ENCODE measurements at places on chromosomes 1 and 21. TPM values are rescaled to one million over a fixed set of nuclear protein-coding genes. Genes with fewer than 3 reads are reported as not detected.

GRCh38 chr1:6489799-6490180 is 1.7 kb downstream of the PLEKHG5 start:
- no peaks in the 10 kb centered on the region for H3K36me3 ChIP-seq
- H3K27ac ChIP-seq: no peak overlapping the region
- peak overlapping the region; percentile 44 for H3K4me3 ChIP-seq
- H3K4me1 ChIP-seq: peaks cover 21% of the 10 kb centered on the region

- H3K27ac ChIP-seq: no peak overlapping the region
- no peaks in the 10 kb centered on the region for H3K4me1 ChIP-seq
- H3K27me3 ChIP-seq: no peaks in the 10 kb centered on the region
- no peak for DNase-seq
Observed at GRCh38 chr1:210076620-210077019, 138.6 kb downstream of the SYT14 start.

GRCh38 chr1:109499661-109500536 is 6.0 kb downstream of the CYB561D1 start:
- H3K27me3 ChIP-seq: no peaks in the 10 kb centered on the region
- peaks cover 3% of the 10 kb centered on the region for H3K4me1 ChIP-seq
- DNase-seq: no peak
- H3K27ac ChIP-seq: no peak overlapping the region
- H3K4me3 ChIP-seq: no peak overlapping the region

- no peak overlapping the region for H3K27ac ChIP-seq
- DNase-seq: no peak
- H3K27me3 ChIP-seq: no peaks in the 10 kb centered on the region
- H3K36me3 ChIP-seq: no peaks in the 10 kb centered on the region
- no peaks in the 10 kb centered on the region for H3K4me1 ChIP-seq
- H3K4me3 ChIP-seq: no peak overlapping the region
Observed at GRCh38 chr1:98398649-98399048, 262.9 kb upstream of the SNX7 start.

DNA sequence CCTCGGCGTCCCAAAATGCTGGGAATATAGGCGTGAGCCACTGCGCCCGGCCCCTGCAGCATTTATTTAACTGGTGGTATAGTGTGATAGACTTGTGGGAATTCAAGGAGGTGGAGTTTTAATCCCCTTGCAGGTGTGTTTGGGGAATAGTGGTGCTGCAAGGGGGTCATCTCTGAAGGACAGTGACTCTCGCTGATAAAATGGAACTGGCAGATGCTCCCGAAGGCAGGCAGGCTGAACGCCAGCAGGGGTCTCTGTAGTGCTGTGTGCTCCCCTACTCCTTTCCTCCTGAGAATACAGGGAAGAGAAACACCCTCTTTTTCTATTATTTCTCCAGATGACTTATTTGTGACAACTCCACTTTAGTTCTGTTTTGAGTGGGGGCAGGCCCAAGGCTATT is 4.0 kb downstream of the OSCP1 start:
- H3K27me3 ChIP-seq: no peaks in the 10 kb centered on the region
- no peak overlapping the region for H3K27ac ChIP-seq
- H3K36me3 ChIP-seq: no peaks in the 10 kb centered on the region
- no peak for DNase-seq

- no peak overlapping the region for H3K27ac ChIP-seq
- peaks cover 7% of the 10 kb centered on the region for H3K36me3 ChIP-seq
- H3K4me3 ChIP-seq: no peak overlapping the region
- no peak for DNase-seq
- no peaks in the 10 kb centered on the region for H3K27me3 ChIP-seq
- peaks cover 7% of the 10 kb centered on the region for H3K4me1 ChIP-seq
Observed at GRCh38 chr21:41817228-41817627, 50.4 kb upstream of the RIPK4 start.

DNA sequence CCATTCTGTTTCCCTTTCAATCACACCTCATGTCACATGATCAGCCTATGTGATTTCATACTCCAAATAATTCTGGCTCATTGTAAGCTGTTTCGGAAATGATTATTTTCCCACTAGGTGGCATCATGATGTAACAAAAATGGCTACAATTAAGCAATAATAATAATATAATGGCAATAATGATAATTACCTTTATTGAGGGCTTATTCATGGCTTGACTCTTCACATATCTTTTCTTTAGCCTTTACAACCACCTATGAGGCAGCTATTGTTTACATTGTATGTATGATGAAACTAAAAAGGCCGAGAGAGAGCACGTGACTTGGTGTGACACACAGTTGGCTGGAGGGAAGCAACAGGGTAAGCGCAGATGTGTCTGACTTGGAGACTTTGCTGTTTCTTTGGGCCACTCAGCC is 12.5 kb upstream of the KPRP start:
- peaks cover 34% of the 10 kb centered on the region for H3K4me1 ChIP-seq
- no peaks in the 10 kb centered on the region for H3K36me3 ChIP-seq

DNA sequence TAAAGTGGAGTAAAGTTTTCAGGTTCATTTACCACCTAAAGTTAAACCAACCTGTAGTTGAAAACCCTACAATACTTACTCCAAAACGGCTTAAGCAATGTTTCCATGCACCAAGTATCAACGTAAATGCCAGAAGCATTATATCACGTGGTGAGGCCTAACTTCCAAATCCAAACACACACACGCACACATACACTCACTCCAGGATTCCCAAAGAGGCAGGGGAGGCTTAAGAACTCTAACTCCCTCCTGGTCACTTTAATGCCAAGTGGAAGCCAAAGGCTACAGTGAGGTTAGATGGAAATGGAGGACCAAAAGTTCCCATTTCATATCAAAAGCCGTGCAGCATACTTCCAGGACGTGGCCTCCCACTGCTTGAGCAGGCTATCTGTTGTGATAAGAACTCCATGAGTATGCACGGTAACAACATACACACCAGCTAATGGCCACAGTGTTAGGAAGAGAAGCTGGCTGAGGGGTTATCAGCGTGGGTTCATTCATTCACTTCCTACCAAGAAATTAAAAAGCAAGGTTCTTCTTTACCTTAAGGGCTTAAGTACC is 224.1 kb downstream of the SLC45A1 start:
- no peak for DNase-seq
- no peaks in the 10 kb centered on the region for H3K36me3 ChIP-seq
- H3K4me1 ChIP-seq: peaks cover 15% of the 10 kb centered on the region
- no peaks in the 10 kb centered on the region for H3K27me3 ChIP-seq
- no peak overlapping the region for H3K4me3 ChIP-seq

- no peak overlapping the region for H3K4me3 ChIP-seq
- H3K27ac ChIP-seq: no peak overlapping the region
- H3K27me3 ChIP-seq: no peaks in the 10 kb centered on the region
Observed at GRCh38 chr1:155966750-155967149, 11.6 kb downstream of the ARHGEF2 start.

GRCh38 chr1:202405928-202406327 is 57.4 kb downstream of the PPP1R12B start:
- H3K4me3 ChIP-seq: no peak overlapping the region
- H3K27me3 ChIP-seq: no peaks in the 10 kb centered on the region
- H3K27ac ChIP-seq: no peak overlapping the region
- DNase-seq: no peak

HSPA6 gene
- total RNA-seq: 0.18 TPM

TDRD5 gene
- not detected for total RNA-seq
